Stimulated activated CD8-positive, alpha-beta memory T cell treated with anti-CD3 and anti-CD28 coated beads, Interleukin-4, amount 100 ng/mL, for 48 hours (primary cell): ENCODE measurements at places on chromosomes 1 and 21.

- DNase-seq, result no peak
These were observed 43.4 kb upstream of the NBPF3 start for GRCh38 chr1:21396516-21396915.

DNA sequence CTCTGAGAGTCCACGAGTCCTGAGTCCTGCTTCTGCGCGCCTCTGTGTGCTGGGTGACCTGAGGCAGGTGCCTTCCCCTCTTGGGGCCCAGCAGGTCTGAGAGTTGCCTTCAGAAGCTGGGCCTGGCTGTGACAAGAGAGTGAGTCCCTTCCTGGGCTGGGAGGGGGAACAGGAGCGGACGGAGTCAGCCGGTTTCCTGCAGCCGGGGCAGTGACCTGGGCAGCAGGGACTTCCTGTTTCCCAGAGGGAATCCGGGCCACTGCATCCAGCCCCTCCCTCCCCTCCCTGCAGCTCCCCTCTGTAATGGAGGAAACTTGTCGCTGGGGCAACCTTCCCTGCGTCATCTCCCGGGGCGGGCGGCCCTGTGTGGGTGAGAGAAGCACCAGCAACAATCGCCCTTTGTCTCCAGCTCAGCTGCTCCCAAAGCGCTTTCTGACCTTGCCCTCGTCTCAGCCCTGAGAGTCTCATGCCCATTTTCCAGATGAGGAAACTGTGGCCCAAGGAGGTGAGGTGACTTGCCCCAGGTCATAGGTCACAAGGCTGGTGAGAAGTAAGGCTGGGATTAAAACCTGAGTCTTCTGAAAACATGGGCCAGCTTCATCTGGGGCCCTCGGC is 61.1 kb downstream of the SDC3 start:
- no peak for DNase-seq

DNA sequence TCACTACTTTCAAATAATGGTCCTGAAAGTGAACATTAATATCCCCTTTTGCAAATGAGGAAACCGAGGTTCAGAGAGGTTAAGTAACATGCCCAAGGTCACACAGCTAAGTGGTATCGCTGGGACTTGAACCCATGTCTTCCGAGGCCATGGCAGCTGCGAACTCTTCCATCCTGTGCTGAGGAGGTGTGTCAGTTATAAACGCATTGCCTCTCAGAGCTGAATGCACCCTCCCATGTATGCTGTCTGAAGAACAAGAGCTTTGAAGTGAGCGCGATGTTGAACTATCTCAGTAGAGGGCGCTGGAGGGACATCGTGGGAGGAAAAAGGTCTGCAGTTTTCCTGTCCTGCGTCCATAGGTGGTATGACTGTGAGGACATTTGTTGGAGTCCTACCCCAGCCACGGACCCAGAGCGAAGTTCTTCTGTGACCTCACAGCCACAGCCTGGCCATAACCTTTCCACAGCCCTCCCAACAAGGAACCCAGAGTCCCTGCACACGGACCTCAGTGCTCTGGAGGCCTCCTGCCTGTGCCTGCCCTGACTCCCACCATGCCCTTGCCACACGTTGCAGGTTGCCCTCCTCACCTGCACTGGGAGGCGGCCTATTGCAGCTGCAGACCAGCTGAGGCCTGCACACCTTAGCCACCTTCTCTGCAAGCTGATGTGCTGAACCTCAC is 7.5 kb downstream of the MYOC start:
- DNase-seq, result peak; percentile 80

GRCh38 chr1:78048446-78048845 is 2.7 kb downstream of the GIPC2 start:
- no peak for DNase-seq

DNA sequence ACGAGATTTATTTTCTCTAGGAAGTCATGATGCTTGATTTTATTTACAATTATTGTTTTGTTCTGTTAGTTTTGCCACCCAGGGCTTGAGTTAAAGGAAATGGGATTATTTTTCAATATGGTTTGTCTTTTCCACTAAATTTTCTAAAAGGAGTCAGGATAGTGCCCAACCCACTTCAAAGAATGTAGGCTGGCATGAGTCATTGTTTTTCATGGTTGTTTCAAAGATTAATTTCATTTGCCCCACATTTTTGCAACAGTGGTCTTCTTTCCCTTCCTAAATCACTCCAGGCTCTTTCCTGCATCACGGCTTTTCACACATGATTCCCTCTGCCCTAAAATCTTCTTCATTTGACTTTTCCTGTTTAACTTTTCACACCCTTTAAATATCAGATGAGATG is 2.5 kb downstream of the SLAMF6 start:
- DNase-seq, result no peak

GRCh38 chr1:217484871-217485270 is 146.0 kb downstream of the GPATCH2 start:
- no peak for DNase-seq

- DNase-seq, result no peak
These were observed 57.2 kb upstream of the COL6A2 start for GRCh38 chr21:46040707-46041106.

GRCh38 chr1:192488058-192488457 is 87.5 kb upstream of the RGS1 start:
- no peak for DNase-seq

DNA sequence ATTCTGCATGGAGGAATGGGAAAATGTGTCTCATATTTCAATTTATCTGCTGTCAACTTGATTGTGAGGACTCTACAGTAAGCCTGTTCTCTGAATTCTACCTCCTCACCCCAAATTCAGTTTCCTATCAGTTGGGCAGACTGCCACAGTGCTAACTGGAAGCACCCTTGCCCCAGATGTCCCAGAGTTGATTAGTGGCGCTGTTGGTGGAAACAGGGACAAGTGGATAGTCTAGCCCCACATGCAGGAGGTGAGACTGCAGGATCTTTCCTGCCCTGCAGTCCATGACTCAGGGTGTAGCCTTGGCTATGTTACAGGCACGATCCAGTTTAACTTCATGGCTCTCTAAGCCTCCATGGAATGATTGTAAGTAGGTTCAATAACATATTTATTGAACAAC is 22.1 kb downstream of the ADAM30 start:
- DNase-seq, result no peak
